ENCODE measurements at places on chromosomes 11 and 22.

GRCh38 chr22:37850801-37851200 lies 1.6 kb downstream of the EIF3L start:
- DNase-seq: no peak

DNA sequence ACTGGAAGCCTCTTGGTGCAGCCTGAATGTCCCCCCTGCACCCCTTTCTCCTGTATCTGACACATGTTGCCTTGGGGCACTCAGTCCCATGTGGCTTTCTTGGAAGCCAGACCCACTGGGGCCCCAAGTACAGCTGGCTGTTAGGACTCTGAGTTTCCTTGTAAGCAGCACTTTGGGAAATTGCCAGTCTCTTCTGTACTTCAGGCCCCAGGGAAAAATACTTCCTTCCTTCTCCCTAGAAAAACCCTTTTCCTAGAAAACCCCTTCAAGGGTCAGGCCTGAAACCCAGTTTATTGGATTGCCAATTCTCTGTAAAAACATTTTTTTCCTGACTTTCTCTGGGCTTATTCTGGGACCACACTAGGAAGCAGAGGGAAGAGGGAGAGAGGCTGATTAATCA lies 360.3 kb downstream of the TENM4 start:
- no peak for DNase-seq

DNA sequence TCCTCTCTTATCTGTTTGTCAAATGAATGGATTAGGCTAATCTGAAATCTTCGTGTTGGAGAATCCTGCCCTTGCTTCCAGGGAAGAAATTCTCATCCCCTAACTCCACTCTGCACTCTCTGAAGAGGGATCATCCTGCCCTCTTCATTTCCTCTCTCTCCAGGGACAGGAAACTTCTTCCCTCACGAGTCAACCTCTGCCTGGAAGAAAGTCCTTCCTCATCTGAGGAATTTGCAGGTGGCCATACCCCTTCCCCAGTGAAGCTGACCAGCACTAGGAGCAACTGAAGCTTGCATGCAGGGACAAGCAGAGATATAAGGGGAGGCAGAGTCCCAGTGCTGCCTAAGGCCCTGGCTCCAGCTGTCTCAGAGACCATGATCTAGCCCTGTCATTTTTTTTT lies 3.6 kb upstream of the PHOX2A start:
- DNase-seq: no peak

DNA sequence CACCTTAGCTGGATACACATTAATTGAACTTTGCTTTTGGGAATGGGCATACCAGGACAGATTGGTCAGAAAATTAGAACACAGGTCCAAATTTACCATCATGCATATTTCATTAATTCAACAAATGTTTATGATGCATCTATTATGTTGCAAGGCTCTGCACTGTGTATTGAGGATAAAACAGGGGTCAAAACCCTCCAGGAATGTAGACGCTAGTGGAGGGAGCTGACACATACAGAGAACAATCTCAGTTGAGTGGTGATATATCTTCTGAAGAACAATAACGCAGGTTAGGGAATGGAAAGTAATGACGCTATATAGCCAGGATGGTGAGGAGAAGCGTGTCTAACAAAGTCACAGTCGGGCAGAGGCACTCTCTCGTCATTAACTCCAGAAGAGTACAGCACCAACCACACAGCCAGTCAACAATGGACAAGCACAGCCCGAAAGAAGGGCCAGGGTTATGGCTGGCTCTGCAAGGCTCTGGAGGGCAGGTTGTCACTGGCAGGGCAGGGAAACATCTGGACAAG lies 3.8 kb downstream of the FLI1 start:
- DNase-seq: no peak

DNA sequence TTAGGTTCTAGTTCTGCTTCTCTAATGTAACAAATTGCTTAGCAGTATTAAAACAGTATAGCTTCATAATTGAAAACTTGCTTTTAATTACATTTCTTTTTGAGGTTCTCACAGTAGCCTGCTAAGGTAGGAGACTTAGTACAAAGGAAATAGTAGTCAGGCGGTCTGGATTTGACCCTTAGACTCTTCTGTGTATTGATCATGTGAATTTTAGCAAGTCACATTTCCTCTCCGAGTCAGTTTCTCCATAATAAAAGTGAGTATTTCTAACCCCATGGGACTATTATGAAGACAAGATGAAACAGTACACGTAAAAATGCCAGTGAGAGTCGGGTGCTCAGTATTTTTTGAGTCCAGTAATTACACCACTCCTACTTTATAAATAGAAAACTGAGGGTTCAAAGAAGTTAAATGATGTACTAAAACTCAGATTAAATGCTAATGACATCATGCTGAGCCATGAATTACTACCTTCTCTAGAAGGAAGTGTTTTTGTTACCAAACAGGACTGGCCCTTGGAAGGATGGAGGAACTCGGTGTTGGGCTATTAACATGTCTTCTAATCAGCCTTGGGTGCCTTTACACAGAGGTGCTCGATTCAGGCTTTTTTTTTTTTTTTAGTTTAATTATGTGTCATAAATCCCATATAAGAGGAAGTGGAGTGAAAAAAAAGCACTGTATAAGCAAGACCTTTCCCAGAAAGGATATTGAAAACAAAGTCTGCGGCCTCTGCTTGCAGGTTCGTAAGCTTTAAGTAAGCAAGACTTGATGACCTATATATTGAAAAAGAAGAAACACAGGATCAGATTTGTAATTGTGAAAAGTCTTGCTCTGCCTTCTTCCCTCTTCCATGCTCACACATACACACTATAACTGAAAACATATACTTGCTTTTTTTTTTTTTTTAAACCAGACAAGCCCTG lies 109.0 kb downstream of the EMSY start:
- DNase-seq: peak; percentile 36

- no peak for DNase-seq
These were observed 28.9 kb downstream of the CREB3L1 start for GRCh38 chr11:46306296-46306853.

- peak; percentile 89 for DNase-seq
These were observed at the start of gene UPK2 for GRCh38 chr11:118956094-118956846. Gene UPK2, plus strand, starts transcription at chr11:118956298. Its CDS starts 53 bp downstream, at chr11:118956351.

Data from activated CD4-positive, alpha-beta T cell treated with anti-CD3 and anti-CD28 coated beads, Interleukin-10, Interleukin-2, amounts not matched to agents 100 ng/mL and 50 ng/mL, durations not matched to agents 16 hours and 8 hours (primary cell).